GOT3 (cell line): ENCODE measurements at places on chromosomes 11 and 22.

- no peak for DNase-seq
Observed at GRCh38 chr11:77515483-77515882, 41.6 kb upstream of the PAK1 start.

- DNase-seq = no peak
Observed at GRCh38 chr11:17529844-17530185, 14.4 kb downstream of the USH1C start.

DNA sequence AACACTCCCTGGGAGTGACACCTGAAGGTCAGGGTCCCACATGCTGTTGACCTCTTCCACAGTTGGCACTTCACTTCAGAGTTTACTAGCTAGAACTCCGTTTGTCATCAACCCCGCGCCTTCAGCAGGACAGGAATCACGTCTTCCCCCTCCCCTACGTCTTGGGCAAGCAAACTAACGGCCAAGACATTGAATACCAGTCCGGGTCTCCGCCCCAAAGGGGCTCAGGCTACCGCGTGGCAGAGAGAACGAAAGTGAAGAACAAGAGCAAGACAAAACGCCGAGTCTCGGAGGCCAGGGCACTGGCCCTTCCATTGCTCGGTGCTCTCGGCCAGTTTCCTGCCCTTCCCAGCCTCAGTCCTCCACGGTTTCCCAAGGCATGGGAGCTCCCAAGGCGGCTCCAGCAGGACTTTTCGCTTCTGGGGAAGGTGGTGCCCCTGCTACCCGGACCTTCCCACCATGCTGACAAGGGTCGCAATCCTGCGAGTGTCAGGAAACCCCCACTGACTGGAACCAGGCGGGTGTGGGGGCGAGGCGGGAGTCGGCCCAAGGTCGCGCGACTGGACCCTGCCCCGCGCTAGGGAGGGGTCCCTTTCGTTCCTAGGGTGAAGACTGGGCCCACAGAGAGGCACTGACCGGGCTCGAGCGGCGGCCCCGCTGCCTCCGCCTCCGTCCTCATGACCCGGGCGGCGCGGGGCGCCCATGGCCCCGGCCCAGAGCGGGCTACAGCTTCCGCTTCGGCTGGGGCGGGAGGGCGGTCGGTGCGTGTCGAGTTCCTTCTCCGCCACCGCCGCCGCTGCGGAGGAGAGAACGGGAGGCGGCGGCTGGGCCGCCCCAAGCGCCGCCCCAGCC, at the start of gene GUCD1:
TSS of gene GUCD1 (minus strand) at position 826 of the 852 bp plus-strand sequence. CDS start at position 679, 147 bp downstream.
- DNase-seq = no peak

GRCh38 chr11:68773521-68774193, 22.3 kb upstream of the TESMIN start:
- no peak for DNase-seq

DNA sequence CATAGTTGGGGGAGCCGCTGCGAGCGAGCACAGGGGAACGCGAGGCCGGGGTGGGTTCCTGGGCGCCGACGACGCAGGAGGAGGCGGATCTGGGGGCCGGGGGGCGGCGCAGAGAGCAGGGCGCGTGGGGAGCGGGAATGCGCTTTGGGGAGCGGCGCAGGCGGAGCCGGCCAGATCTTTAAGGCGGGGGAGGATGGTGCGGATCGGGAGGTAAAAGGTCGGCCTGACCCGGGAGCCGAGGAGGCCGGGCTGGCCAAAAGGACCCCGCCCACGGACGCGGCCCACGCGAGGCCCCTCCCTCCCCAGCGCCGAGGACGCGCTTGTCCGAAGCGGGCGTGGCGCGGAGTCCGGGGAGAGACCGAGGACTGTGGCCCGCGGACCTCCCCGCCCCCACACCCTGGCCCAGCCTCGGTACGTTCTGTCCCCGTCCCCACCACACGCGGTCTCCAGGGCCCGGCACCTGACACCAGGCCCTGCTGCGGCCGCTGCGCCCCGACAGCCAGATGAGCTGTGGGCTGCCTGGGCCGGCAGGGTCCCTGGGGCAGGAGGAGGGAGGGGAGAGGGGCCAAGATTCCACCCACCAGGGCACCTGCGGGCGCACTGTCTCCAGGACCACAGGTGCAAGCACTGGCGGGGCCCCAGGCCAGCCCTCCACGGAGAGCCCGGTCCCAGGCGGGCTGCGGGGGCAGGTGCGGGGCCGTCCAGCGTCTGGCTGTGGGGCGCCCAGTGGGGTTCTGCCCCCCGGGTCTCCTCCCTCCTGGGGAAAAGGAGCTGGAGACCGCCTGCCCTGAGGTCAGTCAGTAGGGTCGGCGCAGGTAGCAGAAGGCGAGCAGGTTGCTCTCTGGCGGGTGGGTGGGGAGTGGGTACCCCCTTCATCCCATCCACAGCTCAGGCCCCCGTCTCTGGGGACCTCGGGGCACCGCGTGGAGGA, 10.9 kb downstream of the PIM3 start:
- peak; percentile 55 for DNase-seq

- no peak for DNase-seq
Observed at GRCh38 chr11:111612224-111612623, 10.0 kb downstream of the SIK2 start.
